ENCODE measurements at places on chromosomes 12 and 14.

DNA sequence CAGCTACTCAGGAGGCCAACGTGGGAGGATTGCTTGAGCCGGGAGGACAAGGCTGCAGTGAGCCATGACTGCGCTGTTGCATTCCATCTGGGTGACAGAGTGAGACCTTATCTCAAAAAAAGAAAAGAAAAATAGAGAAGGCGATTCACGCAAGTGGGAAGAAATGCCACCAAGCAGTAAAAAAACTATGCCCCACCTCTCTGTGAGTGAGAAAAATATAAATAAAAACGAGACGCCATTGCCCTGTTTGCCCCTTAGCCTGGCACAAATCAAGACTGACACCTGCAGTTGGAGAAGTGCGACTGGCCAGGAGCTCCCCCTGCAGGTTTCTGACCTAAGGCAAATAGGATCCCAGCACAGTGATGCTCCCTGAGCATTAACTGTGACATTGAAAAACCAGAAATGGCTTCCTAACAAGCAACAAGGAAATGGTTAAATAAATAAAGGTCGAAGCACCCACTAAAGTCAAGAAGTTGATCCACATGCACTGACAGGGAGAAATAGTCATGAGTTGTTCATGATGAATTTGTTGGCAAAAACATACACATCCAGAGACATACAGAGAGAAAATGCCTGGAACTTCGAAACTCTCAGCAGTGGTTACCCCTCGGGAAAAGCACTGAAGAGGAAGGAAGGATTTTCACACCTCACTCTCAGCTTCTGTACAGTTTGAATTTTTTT, 21.1 kb downstream of the GSC start:
- DNase-seq: no peak

GRCh38 chr12:32548691-32549281, 130.3 kb upstream of the DNM1L start:
- DNase-seq: peak; percentile 98

- DNase-seq: no peak
Measured at GRCh38 chr12:8829125-8829518, 6.7 kb downstream of the A2ML1 start.

DNA sequence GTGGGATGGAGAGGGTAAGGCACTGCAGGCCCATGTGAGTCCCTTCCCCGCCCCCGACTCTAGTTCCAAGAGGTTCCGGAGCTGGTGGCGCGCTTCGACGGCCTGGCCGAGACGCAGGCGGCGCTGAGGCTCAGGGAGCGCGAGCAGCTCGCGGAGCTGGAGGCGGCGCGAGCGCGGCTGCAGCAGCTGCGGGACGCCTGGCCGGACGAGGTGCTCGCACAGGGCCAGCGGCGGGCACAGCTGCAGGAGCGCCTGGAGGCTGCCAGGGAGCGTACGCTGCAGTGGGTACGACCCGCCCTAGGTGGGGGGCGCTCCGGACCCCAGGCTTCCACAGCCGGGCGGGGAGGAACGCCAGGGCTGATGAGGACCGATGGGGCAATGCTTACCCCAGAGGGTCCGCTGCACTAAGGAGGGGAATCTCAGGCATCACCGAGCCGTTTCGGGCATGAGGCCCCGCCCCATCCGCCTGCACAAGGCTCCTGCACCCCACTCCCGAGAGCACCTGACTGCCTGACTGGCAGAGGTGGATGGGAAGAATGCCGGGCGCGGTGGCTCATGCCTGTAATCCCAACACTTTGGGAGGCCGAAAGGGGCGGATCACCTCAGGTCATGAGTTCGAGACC, 4.9 kb downstream of the CFAP73 start:
- no peak for DNase-seq

- DNase-seq: no peak
Measured at GRCh38 chr12:21751517-21751916, 23.0 kb downstream of the KCNJ8 start.

- no peak for DNase-seq
Measured at GRCh38 chr14:97402279-97402678, 605.1 kb downstream of the VRK1 start.

DNA sequence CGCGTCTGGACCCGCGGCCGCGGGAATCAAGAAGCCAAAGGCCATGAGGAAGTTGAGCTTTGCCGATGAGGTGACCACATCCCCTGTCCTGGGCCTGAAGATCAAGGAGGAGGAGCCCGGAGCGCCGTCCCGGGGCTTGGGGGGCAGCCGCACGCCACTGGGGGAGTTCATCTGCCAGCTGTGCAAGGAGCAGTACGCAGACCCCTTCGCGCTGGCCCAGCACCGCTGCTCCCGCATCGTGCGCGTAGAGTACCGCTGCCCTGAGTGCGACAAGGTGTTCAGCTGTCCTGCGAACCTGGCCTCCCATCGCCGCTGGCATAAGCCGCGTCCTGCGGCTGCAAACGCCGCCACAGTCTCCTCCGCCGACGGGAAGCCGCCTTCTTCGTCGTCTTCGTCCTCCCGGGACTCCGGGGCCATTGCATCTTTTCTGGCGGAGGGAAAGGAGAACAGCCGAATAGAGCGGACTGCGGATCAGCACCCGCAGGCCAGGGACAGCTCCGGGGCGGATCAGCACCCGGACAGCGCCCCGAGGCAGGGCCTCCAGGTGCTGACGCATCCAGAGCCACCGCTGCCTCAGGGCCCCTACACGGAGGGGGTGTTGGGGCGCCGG, 1.0 kb downstream of the INSM2 start:
- DNase-seq: peak; percentile 26

- no peak for DNase-seq
Measured at GRCh38 chr14:68098834-68099233, 279.3 kb downstream of the RAD51B start.

DNA sequence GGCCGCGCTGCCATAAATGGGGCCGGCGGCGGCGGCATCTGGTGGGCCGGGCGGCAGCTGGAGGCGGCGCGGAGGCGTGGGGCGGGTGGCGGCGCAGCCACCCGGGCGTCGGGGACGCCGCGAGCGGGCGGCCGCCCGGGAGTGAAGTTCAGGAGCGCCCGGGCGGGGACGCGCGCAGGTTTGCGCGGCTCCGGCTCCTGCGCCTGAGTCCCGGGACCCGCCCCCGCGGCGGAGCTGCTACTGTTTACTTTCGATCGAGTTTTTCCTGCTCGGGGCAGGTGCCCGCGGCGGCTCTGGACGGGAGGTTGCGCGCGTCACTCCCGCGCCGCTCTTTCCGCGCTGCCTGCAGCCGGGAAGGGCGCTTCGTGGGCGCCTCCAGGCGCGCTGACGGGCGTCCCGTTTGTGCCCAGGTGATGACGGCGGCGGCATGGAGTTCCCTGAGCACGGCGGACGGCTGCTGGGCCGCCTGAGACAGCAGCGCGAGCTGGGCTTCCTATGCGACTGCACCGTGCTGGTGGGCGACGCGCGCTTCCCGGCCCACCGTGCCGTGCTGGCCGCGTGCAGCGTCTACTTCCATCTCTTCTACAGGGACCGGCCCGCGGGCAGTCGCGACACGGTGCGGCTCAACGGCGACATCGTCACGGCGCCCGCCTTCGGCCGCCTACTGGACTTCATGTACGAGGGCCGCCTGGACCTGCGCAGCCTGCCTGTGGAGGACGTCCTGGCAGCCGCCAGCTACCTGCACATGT, at the start of gene ZBTB42:
Gene ZBTB42, plus strand, starts transcription at position 331 of the 749 bp plus-strand sequence. Its CDS starts 97 bp downstream, at position 428.
- DNase-seq: no peak

DNA sequence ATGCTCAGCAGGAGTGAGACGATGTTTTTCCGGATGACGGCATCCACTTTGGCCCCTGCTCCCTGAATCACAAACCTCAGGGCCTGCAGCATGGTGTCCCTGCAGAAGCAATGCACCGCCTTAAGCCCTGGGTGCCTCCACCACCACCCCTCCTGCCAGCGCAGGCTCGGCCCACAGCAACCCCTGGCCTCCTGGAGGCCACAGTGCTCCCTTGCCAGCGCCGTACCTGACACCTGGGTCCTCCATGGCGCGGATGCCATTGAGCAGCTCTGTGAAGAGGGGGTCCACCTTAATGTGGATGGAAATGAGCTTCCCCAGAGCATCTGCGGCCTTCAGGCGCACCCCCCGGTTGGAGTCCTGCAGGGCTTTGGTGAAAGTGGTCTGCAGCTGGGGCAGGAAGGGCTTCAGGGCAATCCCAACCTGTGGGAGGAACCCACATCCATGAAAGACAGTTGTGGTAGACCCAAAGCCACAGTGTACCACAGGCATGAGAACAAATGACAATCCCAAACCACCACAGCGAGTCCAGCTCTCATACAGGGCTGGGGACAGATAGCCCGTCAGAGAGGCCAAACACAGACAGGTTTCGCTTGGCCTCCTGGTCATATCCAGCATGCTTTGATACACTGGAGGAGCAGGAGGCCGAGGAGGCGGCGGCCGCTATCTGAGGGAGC, 17.9 kb upstream of the RAB35 start:
- DNase-seq: no peak

GRCh38 chr12:64147875-64148274, 74.2 kb downstream of the KICS2 start:
- DNase-seq: peak; percentile 16

GRCh38 chr14:97477353-97477752, 680.2 kb downstream of the VRK1 start:
- no peak for DNase-seq

- no peak for DNase-seq
Measured at GRCh38 chr14:39762576-39763401, 330.6 kb upstream of the FBXO33 start.

- no peak for DNase-seq
Measured at GRCh38 chr12:25376407-25376806, 125.7 kb upstream of the KRAS start.

- DNase-seq: no peak
Measured at GRCh38 chr12:69509308-69509736, 39.1 kb downstream of the FRS2 start.

GRCh38 chr12:47945341-47945728, 18.1 kb upstream of the TMEM106C start:
- DNase-seq: no peak

- no peak for DNase-seq
Measured at GRCh38 chr12:19248929-19249602, 119.5 kb downstream of the PLEKHA5 start.

GRCh38 chr12:55733021-55733555, 4.3 kb upstream of the CD63 start:
- no peak for DNase-seq

DNA sequence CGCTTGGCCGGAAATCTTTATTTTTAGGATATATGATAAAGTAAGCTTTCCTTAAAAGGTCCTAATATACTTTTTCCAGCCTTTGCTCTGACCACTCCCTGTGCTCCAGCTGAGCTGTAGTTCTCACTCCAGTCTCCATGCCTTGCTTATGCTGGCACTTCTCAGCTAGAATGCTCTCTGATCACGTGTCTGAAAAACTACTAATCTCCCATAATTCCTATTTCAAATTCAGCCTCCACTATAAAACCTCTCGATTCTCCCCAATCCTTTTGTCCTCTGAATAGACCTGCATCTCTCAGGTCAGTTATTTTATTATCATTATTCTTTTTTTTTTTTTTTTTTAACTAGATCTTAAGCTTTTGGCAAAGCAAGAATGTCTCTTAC, 3.7 kb downstream of the BIN2 start:
- no peak for DNase-seq

- no peak for DNase-seq
Measured at GRCh38 chr12:89661706-89662330, 46.8 kb downstream of the ATP2B1 start.

DNA sequence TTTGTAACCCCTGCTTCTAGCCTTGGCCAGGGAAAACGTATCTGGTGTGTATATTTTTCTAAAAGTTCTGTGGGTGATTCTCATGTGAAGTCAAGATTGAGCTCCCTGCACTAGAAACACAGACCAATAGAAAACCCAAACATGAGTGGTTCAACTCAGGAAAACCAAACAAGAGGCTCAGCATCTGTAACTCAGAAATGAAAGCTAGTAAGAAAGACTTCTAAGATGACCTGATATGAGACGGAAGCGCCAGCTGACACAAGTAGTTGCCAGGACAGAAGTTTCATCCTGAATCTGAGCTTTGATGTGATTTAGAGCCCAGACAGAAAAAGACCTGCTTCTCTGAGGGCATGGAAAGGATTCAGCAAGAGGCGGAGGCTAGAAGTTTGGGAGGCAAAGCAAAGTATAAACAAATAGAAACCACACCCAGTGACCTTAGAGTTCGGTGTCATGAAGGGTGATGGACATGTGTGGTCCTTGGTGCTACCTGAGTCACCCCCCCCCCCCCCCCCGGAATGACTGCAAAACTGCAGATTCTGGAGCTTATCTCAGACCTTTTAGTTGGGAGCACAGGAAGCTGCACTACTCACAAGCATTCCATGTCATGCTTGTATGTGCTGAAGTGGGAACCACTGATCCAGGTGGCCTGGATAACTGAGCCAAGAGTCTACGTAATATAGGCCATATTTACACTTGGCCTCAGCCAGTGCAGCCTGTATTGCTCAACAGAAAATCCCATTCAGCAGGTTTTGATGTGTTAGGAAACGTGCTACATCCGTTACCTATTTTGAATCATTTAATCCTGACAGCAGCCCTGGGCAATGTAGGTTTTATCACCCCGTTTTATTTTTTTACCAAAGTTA, 191.3 kb downstream of the ANO6 start:
- no peak for DNase-seq

- DNase-seq: no peak
Measured at GRCh38 chr12:112900298-112901145, 6.2 kb upstream of the OAS1 start.

DNA sequence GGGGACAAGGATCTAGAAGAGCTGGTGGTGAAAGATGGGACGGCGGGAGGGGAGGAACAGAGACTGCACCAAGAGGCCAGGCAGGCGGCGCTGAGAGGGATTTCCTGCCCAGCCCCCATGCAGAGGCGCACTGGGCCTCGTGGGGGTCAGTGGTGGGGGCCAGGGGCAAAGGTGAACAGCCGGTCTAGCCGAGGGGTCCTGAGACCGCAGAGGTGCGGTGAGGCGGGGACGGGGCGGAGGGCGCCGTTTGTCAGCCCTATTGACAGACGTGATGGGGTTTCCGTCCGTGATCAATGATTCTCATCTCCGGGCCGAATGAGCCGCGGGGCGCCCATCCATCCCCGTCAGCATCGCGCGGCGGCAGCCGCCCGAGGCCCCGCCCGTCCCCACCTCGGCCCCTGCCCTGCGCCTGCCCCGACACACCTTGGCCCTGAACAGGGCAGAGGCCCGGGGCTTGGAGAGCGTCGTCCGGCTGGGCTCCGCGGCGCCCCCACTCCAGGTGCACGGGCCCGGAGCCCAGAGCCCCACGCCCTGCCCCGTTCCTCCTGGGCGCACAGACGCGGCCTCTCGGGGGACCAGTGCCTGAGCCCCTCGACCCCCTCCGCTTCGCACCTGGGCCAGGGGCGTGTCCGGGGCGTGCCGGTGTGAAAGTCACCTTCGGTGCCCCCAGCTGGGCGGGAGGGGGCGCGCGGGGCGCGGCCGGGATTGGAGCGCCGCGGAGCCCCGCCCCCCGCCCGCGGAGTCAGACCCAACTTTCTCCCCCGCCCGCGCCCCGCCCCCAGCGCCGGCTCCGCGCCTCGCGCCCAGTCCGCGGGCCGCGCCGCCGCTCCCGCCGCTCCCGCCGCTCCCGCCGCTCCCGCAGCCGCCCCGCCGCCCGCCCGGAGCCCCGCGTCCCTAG, at the start of gene NXPH4:
Gene NXPH4, plus strand, starts transcription at position 781 of the 898 bp plus-strand sequence. CDS start 176 bp downstream, outside the sequence.
- DNase-seq: no peak

- DNase-seq: peak; percentile 24
Measured at GRCh38 chr14:23640524-23641141, 4.5 kb downstream of the DHRS2 start.

Measured in astrocyte of the cerebellum (primary cell).